Fibroblast of skin of scalp (primary cell): ENCODE measurements at places on chromosomes 3 and 15.
A peak's percentile ranks its signal among the peaks of the same experiment; 100 is the strongest.

DNA sequence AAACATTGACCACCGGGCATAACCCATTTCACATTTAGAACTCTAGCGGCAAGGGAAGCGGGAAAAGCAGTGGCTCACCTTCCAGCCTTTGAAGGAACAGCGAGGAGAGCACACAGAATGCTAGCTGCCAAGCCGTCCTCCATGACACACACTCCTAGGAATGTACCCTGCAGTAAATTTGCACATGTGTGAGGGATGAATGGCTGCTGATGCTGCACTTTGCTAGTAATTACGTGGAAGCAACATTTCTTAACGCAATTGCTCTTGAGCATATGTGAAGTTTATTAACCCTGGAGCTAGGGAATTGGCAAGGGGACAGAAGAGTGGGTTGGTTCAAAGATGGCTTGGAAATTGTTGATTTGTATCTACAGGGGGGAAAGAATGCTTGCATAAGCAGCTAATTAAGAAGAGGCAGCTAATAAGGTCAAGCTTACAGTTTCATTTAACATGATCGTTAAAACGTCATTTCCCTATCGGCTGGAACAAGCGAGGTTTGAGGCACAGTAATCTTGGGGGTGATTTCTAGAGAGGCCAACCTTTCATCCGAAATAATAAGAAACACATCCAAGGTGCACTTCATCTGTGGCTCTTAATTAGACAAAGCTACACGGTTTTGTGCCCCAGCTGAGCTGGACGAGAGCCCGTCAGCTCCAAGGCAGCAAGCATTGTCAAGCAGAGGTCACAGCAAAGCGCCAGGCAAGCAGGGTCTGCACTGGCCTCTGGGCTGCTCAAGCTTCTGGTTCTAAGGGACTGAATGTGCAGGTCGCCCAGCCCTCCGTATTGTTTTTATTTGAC is 123.4 kb downstream of the CHSY1 start:
- peak; percentile 94 for DNase-seq

DNA sequence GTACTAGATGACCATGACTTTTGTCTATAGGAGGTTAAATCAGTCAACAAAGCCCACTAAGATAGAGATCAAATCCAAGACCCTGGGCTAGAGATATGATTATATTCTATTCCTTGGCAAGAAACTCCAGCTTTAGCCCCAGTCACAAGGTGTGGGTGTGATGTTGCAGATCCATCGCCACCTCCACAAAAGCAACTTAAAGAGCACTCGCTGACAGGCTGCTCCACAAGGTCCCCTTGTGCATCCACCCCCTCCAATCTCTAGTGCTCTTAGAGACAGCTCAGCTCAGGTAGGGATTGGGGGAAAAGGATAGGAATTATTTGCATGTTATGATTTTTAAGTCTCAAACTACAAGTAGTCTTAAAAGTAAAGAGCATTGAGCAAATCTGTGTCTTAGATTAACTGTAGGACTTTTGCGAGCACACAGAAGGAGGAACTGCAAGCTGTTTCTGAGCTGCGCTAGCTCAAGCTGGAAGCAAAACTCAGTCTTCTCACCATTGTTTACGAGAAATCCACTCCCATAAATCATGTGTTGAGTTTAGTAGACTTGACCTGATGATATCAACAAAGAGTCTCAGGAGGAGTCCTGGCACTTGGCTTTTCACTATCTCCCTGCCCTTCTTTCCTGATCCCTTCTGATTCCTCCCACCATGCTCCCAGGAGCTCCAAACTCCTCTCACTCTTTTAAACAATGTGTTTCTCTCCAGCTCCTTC is 177.6 kb downstream of the STAC start:
- DNase-seq: no peak

- no peak for DNase-seq
Measured at GRCh38 chr15:81047928-81048327, 47.2 kb downstream of the TLNRD1 start.

DNA sequence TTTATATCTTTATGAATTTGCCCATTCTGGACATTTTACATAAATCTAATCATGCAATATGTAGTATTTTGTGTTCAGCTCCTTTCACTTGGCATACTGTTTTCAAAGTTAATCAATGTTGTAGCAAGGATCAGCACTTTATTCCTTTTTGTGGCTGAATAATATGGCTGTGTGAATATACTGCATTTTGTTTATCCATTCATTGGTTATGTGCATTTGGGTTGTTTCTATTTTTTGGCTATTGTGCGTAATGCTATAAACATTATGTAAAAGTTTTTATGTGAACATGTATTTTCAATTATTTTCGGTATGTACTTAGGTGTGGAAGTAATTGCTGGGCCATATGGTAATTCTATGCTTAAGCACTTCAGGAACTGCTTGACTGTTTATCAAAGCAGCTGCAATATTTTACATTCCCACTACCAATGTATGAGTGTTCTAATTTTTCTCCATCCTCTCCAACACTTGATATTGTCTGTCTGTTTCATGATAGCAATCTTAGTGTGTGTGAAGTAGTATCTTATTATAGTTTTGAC is 101.3 kb upstream of the P2RY1 start:
- DNase-seq: no peak

DNA sequence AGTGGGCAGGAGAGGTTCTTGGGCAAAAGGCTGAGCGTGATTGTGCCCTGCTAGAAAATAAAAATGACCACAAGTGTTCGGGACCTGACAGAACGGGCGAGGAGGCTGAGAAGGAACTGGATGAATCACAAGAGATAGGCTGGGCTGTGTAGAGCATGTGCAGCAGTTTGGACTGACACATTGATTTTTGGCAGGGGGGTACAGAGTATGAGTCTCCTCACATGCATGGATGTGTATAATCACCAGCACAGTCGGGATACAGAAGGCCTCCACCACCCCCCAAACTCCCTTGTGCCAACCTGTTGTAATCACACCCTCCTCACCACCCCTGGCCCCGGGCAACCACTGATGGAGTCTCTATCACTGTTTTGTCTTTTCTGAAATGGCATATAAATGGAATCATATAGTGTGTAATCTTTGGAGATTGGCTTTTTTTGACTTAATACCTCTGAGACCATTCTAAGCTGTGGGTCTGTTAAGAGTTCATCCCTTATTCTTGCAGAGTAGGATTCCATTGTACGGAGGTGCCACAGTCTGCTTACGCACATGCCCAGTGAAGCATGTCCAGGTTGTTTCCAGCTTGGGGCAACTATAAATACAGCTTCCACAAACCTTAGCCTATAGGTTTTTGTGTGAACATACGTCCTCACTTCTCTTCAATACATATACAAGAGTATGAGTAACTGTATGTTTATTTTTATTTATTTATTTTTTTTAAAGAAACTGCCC is 438.8 kb downstream of the FOXP1 start:
- DNase-seq: no peak

- DNase-seq: no peak
Measured at GRCh38 chr3:188775412-188775811, 396.4 kb upstream of the TPRG1 start.

DNA sequence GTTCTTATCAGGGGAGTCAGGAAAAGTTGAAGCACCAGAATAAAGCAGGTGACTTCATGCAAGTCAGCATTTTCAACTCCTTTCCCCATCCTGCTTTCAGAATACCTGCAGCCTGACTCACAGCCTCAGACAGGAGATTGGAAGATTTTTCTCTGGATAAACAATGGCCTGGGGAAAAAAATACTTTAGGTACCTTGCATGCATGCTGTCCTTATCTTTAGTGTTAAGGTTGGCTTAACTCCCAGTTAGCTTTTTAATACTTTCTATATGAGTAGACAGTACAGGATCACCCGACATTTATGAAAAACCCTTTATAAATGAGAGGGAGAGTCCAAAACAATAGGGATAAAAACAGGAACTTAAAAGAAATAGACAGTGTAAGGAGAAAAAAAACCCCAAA is 53.6 kb downstream of the PAK2 start:
- DNase-seq: peak; percentile 77

DNA sequence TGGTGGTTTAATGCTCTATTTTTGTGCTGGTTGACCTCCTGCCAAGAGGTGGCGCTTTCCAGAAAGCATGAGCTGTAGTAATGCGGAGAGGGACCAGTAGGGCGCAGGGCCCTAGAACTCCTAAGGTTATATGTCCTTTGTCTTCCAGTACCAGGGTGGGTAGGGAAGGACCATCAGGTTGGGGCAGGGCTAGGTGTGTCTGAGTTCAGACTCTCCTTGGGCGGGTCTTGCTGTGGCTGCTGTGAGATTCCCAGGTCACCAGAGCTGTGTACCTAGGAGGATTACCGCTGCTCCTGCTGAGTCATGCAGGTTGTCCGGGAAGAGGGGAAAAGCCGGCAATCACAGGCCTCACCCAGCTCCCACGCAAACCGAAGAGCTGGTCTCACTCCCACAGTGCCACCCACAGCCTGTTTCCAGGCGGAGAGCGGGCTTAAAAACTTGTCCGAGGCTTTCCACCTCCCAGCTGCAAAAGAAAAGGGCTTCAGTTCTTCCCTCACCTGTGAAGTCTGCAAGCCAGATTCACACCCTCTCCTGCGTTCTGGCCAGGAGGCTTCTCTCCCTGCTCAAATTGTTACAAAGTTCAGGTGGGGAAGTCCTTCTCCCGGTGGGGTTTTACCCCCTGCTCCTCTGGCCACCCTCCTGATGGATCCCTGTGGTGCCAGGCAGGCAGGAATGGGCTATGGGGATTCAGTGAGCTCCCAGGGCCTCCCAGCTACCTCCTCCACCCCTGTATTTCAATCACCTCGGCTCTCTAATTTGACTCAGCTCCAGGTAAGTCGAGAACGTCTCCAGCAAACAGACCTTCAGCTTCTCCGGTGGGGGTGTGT is 37.7 kb upstream of the BCHE start:
- no peak for DNase-seq

- DNase-seq: peak; percentile 6
Measured at GRCh38 chr3:129992781-129993180, 18.3 kb downstream of the TRH start.

DNA sequence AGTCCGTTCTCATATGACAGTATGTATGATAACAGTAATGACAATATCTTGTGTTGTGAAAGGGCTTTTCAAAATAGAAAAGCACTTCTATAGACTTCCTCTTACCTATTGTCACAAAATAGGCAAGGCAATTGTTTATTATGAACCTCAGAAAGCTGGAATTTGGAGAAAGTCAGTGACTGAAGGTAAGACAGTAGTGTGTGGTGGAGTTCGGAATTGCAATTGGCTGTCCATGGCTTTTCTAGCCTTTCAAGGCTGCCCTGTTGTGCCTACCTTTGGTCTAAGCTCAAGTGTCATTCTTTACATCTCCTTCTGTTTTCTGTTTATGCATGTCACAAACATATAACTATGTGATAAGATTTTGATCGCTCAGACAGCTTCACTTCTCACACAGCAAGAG is 219.3 kb upstream of the NR2E3 start:
- no peak for DNase-seq

DNA sequence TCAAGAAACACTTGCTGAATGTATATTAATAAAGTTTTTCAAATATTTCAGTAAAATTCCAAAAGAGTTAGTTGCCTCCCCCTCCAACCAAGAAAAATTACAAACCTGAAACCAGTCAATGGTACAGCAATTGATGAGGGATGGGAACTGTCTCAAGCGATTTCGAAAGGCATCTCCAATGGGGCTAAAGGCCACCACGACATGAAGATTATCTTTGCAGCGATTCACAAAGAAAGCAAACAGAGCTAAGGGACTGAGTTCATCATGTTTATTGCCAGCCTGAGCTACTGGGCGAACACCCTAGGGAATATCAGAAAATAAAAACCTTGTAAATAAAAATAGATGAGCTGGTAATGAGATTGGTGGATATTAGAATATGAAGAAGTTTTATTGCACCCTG is 99.3 kb upstream of the ASB14 start:
- no peak for DNase-seq

- peak; percentile 60 for DNase-seq
Measured at GRCh38 chr3:191376516-191377141, 46.3 kb upstream of the UTS2B start.

DNA sequence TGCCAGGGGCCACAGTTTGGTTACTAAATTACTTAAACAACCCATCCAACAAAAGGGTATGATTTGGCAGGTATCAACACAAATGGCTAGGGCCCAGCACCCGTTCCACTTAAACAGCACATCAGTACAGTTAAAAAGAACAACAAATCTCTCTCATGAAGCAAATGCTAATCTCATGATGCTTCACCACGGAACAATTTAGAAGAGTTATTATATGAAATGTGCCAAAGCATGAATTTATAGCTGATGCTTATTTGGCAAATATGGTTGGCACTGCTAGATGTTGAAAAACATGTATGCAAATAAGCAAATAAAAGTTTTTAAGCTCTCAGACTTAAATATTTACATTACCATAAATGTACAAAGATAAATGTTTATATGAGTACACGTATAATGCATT is 2.3 kb downstream of the PEAK1 start:
- DNase-seq: peak; percentile 14

GRCh38 chr3:19213603-19214220 is 65.4 kb downstream of the KCNH8 start:
- DNase-seq: no peak

- DNase-seq: no peak
Measured at GRCh38 chr15:64610257-64610919, 150.0 kb downstream of the ZNF609 start.

DNA sequence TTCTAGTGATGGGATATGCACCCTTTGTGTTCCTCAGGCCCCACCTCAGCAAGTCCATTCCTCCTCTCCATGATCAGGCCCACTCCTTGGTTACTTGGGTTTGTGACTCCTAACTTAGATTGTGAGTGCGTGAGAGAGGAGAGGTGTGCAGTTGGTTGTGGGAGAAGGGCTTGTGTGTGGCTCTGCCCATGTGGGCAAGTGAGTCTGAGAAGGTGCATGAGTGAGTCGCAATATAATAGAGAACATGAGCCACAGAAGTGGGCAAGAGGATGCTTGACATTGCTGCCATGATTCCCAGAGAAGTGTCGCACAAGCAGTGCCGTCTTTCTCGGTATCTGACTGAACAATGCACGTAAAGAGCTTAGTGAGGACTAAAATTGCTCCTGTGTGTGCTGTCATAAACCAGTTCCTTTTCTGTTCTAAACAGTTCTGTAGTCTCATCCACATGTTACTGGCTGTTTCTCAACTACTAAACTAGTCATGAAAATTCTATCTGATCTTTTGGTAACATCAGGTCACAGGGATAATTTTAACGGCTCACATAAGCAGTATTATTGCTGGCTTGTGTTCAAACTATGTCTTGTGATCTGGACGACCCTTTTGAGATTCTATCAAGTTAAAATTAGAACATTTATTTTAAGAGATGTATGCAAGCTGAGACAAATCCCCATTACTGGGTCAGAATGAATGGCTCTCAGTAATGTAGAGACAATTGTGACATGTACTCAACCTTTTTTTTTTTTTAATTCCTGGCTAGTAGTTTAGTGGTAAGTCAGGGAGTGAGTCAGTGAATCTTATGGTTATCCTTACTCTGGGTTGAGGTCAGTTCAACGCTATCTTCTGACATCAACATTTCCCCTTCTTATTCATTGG is 25.6 kb downstream of the GYG1 start:
- DNase-seq: peak; percentile 93

- no peak for DNase-seq
Measured at GRCh38 chr3:53944028-53944427, 52.4 kb upstream of the SELENOK start.

DNA sequence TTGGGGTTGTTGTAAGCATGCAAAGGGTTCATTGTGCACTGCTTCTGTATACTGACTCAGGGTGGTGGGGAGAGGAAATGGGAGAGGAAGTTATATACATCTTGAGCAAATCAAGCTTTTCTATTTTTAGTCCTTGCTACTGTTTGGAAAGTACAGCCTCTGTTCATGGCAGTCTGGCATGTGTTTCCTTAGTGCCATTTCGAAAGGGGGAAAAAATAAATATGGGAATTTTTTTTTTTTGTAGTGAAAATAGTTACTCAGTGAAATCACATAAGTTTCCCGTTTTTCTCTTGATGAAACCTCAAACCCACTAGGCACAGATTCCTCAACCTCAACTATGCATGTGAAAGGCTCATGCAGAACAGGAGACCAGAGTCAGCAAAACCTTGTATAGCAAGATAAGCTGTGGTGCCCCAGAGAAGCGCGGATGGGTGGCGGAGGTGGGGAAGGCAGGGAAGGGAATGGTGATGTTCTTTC is 353.3 kb downstream of the LPP start:
- DNase-seq: peak; percentile 94
